Uterus (tissue), 4 donors: ENCODE measurements at places on chromosomes 5 and 9.

DNA sequence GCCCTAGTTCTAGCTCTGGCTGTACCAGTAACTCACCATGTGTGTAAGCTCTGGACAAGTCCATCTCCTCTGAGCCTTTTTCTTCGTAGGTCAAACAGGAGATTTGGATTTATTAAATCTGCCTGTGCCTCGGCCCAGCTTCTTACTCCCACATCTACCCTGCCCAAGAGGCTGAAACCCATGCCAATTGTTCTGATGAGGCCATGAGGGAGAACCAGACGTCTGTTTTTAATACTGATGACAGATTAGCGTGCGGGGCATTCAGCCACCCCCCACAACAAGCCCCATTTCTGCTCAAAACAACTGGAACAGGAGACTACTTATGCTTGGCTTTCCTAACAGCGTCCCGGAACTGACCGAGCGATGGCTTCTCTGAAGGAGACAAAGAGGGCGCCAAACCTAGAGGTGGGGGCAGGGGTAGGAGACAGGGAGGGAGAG, 81.2 kb upstream of the TRIM32 start:
- peak; percentile 79 for DNase-seq

DNA sequence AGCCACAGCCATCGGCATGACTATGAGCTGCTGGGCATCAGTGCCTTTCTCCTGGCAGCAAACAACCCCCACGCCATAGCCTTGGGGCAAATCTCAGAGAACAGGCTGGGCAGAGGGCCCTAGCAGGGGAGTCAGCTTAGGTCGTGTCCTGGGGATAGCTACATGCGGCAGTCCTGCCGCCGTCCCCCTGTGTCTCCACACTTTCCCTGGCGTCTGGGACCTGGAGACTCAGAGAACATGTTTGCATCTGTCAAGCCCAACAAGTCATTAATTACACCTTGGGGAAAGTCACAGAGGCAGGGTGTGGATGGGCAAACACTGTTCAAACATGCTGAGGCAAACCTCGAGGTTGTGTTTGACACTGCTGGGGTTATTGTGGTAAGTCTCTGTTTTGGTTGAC, 123.6 kb downstream of the C5orf15 start:
- DNase-seq = no peak

DNA sequence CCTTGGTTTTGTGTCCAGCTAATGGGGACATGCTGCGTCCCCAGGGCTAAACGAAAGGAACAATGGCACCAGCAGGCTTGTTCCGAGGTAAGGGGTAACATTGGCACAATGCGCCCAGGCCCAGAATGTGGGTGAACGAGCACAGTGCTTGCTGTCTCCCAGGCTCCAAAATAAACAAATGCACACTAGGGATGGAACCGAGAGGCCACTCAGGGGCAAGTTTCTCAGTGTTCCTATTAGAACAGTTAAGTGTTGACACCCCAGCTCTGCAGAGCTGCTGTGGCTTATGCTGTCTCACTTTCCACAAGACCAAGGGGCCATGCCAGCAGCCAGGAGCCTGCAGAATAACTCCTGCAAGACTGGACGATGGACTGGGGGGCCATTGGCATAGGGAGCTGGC, 492.4 kb downstream of the GADD45G start:
- DNase-seq = no peak

DNA sequence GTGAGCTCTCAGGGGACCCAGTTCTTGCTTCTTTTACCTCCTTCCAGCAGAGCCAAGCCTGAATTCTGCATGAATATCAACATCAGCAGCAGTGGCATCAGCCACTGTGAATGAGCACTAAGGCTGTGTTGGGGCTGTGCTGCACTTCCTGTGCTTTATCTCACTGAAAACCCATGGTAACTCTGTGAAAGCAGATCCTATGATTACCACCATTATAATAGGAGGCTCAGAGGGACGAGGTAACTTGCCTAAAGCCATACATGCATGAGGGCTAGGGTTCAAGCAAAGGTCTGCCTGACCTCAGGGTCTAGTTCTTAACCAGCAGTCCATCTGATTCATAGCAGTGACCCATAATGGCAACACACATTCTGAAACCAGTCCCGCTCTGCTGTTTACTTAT, 60.5 kb upstream of the RAPGEF1 start:
- DNase-seq = no peak

DNA sequence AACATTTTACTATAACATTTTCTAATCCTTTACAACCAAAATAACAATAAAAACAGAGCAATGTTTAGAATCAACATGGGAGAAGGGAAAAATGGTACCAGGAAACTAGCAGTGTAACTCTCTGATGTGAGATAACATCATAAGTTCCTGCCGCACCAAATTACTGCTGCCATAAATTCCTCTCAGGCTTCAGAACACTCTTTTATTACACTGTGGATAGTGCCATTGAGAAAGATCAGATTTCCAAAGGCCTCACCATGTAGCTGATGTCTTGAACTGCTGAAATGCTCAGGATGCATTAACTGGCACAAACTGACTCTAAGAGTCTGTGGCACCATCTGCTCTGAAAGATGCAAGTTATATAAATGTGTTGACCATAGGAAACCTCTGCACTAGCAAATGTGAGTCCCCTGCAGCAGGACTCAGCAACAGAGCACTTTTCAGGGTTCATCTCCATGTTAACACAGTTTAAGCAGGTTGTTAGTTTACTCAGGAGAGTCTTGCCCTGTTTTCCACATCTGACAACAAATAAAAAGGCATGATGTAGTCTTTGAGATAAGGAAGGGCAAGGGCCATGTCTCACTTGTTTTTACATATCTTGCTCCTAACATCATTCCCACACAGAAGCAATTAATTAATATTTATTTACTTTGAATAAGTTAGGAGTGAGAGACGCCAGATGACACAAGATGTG, 218.1 kb downstream of the CETN3 start:
- DNase-seq = no peak

DNA sequence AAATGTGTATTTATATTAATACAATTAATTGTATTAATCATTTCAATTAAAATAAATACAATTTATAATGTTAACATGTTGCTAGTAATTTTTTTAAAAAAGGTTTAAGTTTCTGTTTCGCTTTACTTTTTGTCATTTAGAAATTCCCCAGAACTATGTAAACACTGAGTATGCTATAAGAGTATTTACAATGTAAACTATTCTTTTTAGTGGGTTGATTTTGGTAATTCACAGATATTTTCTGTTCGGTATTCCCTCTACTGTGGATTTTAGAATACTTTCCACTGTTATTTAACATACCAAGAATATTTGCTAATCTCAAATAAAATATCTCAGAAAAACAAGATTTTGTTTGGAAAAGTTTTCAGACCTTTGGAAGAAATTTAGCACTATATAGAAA, 1564.4 kb downstream of the EFNA5 start:
- DNase-seq = no peak

DNA sequence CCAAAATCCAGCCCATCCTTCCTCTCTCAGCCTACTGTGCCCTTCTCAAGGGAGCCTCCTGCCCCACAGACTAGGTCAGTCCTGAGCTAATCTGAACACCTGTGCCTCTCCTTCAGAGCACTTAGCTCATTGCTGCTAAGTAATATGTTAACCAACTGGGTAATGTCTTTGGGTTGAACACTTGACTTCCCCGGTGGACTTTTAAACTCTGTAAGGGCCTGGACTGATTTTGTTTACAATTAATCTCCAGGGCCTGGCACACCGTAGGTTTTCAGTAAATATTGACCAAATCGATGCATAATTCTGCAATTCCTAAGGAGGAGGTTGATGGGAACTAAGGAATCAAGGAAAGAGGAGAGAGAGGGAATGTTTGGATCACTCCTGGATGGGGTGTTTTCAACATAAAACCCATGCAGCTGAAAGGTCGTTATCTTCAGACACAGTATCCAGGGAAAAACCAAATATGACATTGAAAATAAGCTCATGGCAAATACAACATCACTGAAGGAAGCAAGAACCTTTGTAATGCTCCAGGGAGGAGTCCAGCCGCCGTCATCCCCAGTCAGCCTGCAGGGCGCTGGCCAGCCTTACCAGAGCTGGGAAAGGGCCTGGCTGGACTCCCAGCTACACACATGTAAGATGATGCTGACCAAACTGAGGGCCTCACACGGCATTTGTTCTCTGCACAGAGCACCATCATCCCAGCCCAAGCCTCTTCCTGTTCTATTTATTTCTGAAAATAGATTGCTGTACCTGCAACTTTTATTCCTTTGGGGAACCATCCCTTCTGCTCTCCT, 166.3 kb downstream of the C5orf15 start:
- no peak for DNase-seq

- DNase-seq = peak; percentile 76
Measured at GRCh38 chr9:125460883-125461635, 199.4 kb downstream of the GAPVD1 start.

DNA sequence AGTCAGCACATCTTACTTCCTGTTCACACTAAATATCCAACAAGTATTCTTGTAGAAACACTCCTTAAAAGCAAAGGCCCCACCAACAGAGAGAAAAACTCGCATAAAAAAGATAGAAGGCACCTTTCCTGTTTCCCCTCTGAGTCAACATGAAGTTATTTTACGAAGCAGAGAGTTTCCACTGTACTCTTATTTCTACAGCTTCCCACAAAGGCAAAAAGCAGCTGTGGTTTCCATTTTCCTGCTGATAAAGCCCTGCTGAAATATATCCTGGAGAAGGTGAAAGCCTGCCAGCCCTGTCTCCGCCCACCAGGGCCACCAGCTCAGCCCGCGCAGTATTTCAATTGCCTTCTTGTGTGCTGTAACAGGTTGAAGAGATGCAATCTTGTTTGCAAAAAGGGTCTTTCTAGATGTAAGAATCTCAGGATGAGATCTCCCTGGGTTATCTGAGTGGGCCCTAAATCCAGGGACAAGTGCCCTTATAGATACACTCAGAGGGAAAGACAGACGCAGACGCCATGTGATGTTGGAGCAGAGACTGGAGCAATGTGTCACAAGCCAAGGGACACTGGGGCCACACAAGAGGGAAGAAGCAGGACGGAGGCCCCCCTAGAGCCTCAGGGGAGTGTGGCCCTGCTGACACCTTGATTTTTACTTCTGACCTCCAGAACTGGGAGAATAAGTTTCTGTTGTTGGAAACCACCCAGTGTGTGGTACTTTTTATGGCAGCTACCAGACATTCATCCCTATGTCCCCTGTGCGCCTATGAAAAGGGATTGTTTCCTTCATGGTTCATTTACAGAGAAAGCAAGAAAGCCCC, 19.9 kb downstream of the SEMA4D start:
- DNase-seq = peak; percentile 39
